Activated naive CD8-positive, alpha-beta T cell treated with anti-CD3 and anti-CD28 coated beads, Interleukin-2, amount 50 U/mL, for 24 hours (primary cell): ENCODE measurements at places on chromosomes 1 and 21.
A peak's percentile ranks its signal among the peaks of the same experiment; 100 is the strongest.

DNA sequence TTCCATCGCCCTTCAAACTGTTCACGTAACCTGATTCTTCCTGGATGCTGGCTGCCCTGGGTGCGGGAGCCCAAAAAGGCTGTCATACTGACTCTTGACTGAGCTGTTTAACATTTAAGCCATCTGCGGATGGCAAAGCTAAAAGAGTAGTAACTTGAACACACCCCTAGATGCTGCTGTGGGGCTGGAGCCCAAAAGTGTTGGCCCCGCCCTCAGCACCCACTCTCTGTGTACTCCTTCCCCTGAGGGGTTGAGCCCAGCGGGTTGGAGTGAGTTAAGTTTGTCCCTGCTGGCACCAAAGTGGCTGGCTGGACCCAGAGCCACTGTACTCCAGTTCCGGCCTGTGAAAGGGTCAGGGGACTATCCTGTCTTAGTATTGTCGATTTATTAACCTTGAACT is 640.6 kb downstream of the PTPRU start:
- no peak for DNase-seq

- peak; percentile 57 for DNase-seq
Measured at GRCh38 chr21:36125512-36126207, 9.2 kb upstream of the CBR3 start.

- no peak for DNase-seq
Measured at GRCh38 chr1:157288492-157288891, 150.3 kb upstream of the ETV3 start.

DNA sequence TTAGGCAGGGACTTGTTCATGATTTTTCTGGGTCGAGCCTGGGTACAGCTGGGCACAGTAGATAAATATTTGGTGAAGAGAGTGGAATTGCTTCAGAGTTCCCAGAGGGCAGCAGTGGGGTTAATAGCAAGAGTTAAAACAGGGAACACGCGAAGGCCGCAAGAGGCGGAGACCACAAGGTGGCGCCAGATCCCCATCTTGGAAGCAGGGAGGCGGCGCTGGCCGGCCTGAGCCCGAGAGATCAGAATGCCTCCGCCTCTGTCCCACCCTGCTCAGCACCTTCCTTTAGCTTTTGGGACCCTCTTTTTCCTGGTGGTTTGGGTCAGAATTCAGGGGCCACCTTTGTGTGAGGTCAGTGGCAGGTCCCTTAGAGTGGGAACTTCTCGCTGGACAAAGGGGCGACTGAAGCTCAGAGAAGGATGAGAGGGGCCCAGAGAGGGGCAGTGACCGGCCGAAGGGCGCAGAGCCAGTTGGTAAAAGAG is 6.5 kb upstream of the PADI2 start:
- DNase-seq = peak; percentile 90

DNA sequence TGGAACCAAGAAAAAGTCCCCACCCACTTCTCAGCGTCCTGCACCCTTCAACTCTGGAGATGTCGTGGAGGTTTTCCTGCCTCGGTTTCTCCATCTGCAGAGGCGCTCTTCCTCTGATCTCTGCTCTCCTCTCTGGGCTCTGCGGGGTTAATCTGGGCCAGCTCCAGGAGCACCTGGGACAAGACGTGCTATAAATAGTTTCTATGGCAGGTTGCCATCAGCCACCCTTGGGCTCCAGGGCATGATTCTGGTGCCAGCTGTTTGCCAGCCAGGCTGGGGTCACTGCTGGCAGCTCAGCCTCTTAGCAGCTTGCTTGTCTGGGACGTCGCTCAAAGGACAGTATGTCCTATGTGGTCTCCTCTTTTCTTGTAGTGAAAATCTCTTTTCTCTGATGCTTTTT is 137.1 kb downstream of the ACTL8 start:
- DNase-seq = no peak

GRCh38 chr1:15578921-15579682 is 5.7 kb downstream of the AGMAT start:
- no peak for DNase-seq

GRCh38 chr1:62844030-62844429 is 60.1 kb downstream of the ATG4C start:
- no peak for DNase-seq

- no peak for DNase-seq
Measured at GRCh38 chr1:33758698-33759097, 105.2 kb upstream of the HMGB4 start.

- DNase-seq = no peak
Measured at GRCh38 chr1:201634261-201634660, 95.3 kb downstream of the NAV1 start.

DNA sequence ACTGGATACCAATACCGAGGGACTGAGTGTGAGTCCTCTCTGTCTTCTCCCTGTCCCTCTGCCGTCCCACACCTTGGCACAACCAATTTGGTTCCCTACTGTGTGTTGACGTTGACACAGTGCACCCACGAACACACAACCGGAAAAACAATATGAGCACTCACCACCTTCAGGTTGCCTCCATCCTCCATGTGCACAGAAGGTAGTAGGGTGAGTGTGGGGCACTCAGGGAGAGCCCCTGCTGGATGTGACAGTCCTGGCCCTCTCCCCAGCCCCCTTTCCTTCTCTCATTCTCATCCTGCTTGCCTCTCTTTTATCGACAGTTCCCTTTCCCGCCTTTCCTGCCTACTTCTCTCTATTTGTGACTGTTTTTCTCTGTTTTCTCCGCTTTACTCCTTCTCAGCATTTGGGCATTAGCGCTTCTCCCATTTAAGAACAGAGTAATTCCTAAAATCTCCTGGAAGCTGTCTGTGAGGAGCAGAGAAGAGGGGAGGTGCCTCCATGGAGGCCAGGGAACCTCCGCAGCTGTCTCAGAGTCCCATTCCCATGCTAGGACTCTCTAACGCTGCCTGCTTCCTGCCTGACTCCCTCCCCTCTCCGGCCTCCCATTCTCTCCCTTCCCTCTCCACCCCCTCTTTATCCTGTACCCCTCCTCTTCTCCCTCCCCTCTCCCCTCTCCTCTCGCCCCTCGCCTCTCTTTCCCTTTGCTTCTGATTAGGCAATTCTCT is 16.4 kb downstream of the CADM3 start:
- DNase-seq = no peak

DNA sequence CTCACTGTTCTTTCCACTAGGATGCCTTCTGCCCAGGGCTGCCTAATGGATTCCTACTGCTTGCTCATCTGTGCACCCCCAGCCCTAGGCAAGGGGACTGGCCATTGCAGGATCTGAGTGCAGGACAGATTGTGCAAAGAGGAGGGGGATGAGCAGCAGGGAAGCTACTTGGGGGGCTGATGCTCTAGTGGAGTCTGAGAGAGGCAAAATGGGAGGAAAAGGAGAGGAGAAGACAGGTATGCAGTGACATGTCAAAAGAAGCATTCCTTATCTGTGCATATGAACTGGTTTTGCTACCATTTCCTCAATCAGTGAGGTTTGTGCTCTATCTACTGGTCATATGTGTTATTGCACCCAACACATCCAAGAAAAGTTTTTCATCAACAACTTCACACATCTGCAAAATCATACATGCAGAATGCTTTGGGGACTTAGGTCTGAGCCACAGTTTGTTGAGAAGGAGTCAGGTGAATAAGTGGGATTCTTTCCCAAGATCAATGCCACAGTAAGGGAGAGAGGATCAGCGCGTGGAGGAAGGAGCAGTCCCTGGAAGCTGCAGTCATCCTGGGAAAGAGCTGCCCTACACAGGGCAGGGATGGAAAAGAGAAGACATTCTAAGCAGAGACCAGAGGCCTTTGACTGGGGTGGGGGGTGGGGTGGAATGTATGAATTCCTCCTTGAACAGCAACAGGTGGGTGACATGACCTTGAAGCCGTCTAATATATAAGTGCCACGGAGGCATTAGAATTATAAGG is 14.4 kb downstream of the SLC5A9 start:
- no peak for DNase-seq

DNA sequence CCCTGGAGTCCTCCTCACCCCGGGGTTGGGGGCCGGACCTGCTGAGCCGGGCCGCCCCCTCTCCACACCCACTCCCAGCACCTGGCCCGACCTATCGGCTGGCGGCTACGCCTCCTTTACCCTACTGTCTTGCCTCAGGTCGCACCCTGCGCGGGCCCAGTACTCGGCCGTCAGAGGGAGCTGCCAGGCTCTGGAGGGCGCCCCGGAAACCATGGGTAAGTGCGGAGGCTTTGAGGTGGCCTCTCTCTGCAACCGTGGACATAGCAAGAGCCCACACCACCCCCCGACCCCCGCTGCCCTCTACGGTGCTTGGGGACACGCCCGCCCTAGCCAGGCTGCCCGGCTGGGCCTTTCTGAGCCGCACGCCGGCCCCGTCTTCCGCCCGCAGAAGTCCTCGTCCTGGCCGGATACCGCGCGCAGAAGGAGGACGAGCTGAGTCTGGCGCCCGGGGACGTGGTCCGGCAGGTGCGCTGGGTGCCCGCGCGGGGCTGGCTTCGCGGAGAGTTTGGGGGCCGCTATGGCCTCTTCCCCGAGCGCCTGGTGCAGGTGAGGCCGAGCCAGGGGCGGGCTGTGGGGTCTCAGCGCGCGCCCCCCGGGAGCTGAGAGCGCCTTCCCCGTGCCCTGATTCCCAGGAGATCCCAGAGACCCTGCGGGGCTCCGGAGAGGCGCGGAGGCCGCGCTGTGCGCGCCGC is at the start of gene SH3D21:
SH3D21 (plus strand) TSS at position 159 of the 692 bp plus-strand sequence; CDS start at position 212, 53 bp downstream.
- DNase-seq = peak; percentile 57

GRCh38 chr1:55468142-55468795 is 253.1 kb upstream of the USP24 start:
- DNase-seq = no peak

GRCh38 chr1:27503844-27504587 is 14.0 kb upstream of the WASF2 start:
- DNase-seq = no peak

DNA sequence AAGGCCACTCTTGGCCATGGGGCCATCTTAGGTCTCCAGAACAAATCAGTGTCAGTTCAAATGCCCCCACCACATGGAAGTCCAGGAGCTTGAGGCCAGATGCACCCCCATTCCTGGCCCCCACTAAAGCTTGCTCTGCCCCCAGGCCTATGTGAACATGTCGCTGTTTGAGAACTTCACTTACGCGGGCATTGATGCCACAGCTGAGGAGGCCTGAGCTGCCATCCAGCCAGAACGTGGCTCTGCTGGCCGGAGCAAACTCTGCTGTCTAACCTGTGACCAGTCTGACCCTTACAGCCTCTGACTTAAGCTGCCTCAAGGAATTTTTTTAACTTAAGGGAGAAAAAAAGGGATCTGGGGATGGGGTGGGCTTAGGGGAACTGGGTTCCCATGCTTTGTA is 15.1 kb upstream of the MPL start:
- no peak for DNase-seq

DNA sequence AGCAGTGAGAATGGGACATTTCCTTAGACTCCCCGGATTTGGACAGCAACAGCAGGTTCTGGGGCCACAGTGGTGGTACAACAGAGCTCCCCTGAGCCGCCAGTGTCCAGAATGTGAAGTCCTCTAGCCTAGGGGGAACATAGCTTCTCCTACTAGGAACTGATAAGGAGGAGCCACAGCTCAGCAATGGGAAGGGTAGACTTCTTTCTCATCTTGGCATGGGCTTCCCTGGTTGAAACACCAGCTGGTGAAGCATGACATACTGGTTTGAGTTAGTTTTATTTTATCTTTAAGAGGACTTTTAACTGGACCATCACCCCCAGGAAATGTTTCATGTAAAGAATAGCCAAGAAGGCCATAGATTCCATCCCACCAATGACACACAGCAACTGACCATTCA is 68.4 kb downstream of the KCNJ15 start:
- DNase-seq = no peak

DNA sequence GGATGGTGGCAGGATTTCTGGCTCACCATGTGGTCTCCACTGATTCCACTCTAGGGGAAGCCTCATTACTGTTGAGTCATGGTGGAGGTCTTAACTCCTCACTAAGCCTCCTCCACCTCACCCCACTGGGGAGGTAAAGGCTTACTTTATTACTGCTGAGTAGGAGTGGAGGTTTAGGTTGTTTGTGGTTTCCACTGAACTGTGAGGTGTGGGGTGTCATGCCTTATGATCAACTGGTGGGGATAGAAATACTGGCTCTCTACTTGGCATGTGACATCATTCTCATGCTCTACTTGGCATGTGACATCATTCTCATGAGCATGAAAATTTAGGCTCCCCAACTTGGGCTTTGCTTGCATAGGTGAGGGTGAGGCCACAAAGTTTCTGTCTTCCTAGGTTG is 35.6 kb downstream of the COL6A1 start:
- DNase-seq = no peak

DNA sequence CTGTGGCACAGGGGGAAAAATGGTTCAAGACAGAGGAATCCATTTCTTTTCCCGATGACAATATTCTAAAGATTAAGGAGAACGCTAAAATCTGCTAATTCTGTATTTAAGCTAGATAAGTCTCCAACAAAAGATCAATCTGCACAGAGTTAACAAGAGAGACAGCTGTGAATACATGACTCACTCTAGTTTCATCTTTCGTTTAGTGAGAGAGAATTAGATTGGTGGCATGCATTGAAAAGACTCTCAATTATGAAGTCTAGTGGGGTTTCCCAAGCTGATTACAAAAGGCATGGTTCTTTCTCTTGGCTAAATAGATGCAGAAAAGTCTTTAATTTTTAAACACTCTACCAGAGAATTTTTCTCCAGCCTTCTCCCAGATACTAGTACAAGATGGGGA is 34.4 kb downstream of the CAPN9 start:
- DNase-seq = no peak

DNA sequence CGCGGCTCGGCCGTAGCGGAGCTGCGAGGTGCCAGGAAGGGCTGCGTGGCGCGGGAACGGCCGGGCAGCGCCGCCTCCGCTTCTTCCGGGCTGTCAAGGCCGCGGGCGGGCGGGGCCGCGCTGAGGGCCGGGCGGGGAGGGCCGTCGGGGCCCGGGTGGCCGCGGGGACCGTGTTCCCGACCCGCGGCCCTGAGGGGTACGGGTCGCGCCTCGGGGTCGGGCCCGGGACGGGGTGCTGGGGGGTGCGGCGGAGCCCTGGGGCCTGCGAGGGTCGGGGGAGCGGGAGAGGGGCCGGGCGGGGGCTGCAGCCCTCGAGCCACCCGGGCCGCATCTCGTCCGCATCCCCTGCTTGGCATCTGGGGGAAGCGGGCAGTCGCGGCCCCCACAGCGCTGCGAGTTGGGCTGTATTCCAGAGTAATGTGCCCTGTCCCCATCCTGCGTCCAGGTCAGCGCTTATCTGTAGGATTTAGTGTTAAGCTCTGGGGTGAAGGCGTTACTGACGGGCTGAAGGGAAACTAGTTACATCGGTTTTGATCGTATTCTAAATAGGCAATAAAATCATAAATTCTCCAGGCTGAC is 379 bp downstream of the RER1 start:
- no peak for DNase-seq

DNA sequence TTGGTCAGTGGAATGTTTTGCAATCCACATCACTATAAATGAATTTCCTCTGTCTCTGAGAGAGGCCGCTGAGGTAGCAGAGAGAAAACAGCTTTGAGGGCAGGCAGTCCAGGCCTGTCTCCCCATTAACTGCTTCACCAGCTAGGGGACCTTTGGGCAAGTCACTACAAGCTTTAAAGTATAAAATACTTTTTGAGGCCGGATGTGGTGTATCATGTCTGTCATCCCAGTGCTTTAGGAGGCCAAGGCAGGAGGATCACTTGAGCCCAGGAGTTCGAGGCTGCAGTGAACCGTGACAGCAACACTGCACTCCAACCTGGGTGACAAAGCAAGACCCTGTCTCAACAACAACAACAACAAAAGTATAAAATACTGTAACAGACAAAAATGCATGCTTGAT is 6.4 kb downstream of the IL6R start:
- no peak for DNase-seq
